ENCODE measurements at places on chromosomes 5 and 9.

DNA sequence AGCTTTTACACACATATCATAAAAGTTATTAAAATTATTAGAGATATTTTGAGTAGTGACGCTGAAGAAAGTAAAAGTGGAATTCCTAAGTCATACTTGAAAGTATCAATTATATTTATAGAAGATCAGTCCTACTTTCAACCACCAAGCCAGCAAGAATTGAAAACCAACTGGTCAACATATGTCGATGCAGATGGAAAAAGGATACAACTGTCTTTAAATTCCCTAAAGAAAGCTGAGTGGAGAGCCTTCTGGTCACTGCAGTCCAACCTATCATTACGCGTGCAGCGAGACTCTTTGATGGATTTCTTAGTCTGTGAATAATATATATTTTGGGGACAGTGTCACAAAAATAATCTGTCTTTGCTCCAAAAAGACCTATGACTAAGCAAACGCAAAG lies 15.3 kb downstream of the MEF2C start:
- DNase-seq: no peak

DNA sequence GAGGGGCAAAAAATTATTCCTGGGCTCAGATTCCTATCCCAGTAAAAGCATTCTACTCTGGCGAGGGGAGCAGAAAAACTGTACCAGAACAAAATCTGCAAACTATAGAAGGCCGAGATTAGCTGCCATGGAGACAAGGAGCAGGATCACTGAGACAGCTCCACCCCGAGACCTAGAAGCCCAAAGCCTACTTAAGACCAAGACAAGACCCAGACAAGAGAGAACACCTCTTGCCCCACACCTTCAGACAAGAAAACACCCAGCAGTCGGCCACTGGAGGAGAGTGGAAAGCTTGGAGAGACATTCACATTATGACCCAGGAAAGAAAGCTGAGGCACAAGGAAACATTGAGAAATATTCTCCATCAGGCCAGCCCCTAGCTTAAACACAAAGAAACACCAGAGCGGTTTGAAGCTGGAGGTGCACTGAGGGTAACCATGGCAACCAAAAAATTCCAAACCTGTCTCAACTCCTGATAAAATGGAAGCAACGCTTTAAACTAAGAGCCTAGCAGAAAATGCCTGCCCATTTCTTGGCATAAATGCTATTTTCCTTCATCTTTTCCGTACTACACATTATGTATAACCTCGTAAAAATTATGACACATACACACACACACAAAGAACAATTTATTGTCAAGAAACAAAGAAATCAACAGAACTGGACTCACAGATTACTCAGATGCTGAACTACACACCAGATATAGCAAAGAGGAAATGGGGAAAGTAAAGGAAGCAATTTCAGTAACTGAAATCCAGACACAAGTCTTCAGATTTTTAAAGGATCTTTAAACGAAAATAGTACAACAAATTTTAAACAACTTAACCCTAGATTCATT lies 53.8 kb upstream of the FTMT start:
- no peak for DNase-seq

DNA sequence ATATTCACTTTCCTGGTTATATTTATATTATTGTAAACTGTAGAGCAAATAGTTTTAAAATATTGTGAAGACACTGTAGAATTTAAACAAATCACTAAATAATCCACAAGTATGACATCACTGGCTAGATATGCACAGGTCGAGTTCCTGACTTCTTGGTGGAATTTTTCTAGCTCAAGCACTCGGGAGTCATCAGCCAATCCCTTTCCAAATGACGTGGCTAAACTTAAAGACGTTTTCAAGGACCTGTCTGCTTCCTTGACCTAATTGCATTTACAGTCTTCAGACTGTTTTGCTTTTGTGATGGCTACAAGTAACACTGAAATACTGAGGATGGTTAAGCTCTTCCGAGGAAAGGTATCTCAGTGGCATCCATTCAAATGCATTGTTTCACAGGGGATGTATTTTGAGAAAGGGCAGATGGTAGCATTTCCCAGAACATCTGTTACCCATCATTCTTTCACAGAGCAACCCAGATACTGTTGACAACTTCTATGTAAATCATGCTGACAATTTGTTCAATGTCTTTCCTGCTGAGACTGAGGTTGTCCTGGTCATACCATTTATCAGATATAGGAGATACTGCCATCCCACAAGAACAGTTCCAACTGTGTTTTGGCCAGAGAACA lies 262.8 kb downstream of the CDH10 start:
- DNase-seq: no peak

- no peak for DNase-seq
Observed at GRCh38 chr5:61228691-61229280, 66.5 kb upstream of the SMIM15 start.

DNA sequence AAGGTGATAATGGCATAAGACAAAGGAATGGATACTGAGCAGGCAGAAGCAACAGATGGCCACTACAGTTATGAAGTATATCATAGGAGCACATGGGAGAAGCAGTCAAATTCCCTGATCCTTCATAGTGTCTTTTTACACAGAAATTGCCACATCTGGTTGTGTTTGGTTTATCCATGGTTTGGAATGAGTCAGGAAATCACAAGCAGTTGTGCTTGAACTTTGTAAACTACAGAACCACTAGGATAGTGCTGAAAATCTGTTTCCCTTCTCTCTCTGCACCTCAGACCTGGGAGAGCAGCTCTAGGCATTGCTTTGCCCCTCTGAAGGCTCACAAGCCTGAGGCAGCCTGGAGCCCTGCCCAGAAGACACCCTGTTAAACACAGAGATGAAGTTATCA lies 134.0 kb downstream of the DMRT2 start:
- DNase-seq: no peak

- DNase-seq: peak; percentile 74
Observed at GRCh38 chr9:88775037-88775471, 216.2 kb upstream of the S1PR3 start.

- no peak for DNase-seq
Observed at GRCh38 chr5:158463938-158464337, 605.0 kb upstream of the CLINT1 start.

DNA sequence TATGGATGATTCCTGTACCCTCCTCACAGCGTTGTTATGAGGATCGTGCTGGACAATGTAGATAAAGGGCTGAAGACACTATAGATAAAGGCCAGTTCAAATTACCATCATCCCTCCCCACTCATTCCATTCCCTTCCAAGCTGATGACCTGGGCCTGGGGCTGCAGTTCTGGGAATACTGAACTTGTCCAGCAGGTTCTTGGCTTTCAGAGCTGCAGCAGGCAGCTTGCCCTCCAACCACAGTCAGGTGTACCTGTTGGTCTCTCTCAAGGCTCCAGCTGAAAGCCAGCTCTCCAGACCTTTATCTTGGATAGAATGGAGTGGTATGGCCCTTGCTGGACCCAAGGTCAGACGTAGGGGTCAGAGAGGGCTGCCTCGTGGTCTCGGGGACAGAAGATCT lies 92.5 kb downstream of the PCDH1 start:
- no peak for DNase-seq

DNA sequence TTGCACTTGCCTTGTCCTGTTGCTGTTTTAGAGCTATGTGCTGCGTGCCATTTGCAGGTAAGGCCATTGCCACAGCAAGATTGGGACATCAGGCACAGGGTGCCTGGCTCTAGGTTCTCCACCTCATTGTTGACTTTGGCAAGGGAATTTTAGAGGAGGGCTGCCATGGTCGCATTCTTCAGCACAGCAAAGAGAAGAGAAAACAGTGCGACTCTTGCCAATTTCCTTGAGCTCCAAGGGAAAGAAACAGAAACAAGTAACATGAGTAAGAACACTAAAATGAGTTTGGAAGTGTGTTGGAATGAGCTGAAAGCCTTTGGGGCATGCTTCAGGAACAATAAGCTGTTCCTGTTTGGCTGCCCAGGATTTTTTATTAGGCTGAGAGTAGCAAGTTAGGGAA lies 188.1 kb upstream of the IL12B start:
- DNase-seq: no peak

DNA sequence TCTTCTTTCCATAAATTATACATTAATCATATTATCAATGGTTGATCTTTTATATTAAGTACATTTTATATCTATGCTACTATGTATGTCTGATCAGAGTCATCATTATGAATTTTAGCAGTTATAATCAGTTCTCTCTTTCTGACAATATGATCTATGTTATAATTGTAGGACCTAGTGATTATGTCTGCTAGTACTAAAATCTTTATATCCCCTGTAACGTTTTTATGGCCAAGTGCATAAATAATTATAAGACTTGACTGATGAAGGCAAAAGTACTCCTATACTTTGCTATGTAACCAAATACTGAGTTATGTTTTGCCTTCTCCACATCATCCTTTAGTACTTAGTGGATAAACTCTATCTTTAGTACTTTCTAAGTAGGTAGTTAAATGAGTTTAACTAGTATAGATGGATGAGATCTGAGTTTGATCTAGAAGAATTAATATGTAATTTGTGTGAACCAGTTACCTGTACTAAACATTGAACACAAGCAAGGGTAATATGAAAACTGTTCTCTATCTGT lies 75.4 kb downstream of the SLF1 start:
- DNase-seq: no peak

Data from muscle of back (tissue), 13 donors.